Gastrocnemius medialis (tissue), 4 donors: ENCODE measurements at places on chromosomes 1 and 21. TPM values are rescaled to one million over a fixed set of nuclear protein-coding genes. Genes with fewer than 3 reads are reported as not detected.

- peak; percentile 71 for DNase-seq
These were observed 24.7 kb downstream of the EPHX1 start for GRCh38 chr1:225834417-225835329.

- DNase-seq, result no peak
These were observed 3.1 kb upstream of the HUNK start for GRCh38 chr21:31869750-31870149.

Gene FYB2
- total RNA-seq, result 14.2 TPM

Gene KRTAP19-6
- not detected for total RNA-seq

GRCh38 chr1:54137534-54138061 is 15.2 kb downstream of the CDCP2 start:
- DNase-seq, result no peak

Gene IRF6
- total RNA-seq, result 0.42 TPM

- DNase-seq, result no peak
These were observed 22.0 kb downstream of the COA6 start for GRCh38 chr1:234395297-234395696.

Gene S100A12
- total RNA-seq, result 2.9 TPM

GRCh38 chr1:115289940-115290339 is 48.1 kb downstream of the NGF start:
- DNase-seq, result no peak

- DNase-seq, result no peak
These were observed 106.6 kb downstream of the VPS13D start for GRCh38 chr1:12336413-12336812.

Gene MKNK1
- total RNA-seq, result 34.8 TPM

- no peak for DNase-seq
These were observed 74.0 kb downstream of the TLR5 start for GRCh38 chr1:223068900-223069665.
